HT1080 (cell line): ENCODE measurements at places on chromosomes 13 and 19.

DNA sequence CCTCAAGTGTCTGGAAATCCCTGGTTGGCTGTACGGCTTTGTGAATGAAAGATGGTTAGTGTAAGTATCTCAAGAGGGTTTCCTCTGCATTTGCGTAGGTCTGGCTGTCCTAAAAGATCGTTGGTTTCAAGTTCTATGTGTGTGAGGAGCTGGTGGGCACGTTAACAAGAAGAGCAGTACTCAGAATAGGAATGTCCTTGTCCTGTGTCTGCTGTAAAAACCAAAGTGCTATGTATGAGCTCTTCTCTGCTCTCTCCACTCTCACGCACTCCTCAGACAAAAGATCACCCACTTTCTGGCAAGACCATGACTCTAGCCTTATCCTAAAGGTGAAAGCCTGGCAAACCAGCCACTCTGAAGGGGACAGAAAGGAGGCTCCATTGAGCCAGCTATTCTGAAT, 39.1 kb downstream of the USP12 start:
- DNase-seq, result no peak

- DNase-seq, result no peak
These were observed 350.5 kb downstream of the GPC6 start for GRCh38 chr13:93577105-93577504.

GRCh38 chr13:100476963-100477362, 111.6 kb downstream of the GGACT start:
- DNase-seq, result no peak

DNA sequence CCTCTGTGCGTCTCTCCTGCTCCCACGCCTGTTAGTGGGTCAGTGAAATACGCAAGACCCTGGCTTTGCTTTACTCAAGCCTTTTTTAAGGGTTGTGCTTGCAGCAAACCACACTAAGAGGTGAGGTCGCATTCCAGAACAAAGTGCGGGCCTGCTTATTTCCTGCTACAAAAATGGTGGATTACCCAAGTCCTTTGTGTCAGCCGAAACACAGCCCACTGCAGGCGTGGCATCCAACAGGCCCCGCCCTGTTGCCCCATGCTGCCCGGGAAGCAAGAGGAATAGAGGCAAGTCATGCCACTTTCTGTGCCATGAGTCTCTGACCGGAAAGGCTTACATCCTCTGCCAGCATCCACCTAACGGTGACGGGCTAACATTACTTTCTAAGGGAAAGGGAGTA, 7.7 kb upstream of the IRS2 start:
- DNase-seq, result no peak

- no peak for DNase-seq
These were observed 113.2 kb downstream of the KCNRG start for GRCh38 chr13:50128428-50128931.

DNA sequence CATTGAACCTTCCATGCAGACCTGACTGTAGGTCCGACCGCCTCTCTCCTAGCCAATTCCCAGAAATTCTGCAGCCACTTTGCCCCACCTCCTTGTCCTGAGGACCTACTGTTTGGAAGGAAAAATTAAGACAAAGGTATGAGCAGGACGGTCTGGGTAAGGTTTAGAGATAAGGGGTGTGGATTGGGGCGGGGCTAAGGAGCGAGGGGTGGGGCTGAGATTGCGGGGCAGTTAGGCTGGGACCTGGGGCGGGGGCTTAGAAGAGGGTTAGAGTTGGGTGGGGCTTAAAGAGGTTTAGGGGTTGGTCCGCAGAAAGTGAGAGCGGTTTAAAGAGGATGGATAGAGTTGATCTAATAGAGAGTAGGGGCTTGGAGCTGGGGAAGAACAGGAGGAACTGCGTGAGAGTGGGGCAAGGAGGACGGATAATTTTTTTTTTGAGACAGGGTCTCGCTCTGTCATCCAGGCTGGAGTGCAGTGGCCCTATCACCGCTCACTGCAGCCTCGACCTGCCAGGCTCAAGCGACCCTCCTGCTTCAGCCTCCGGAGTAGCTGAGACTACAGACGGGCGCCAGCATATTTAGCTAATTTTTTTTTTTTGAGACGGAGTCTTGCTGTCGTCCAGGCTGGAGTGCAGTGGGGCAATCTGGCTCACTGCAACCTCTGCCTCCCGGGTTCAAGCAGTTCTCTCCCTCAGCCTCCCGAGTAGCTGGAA, 1.7 kb upstream of the ZNF865 start:
- DNase-seq, result no peak

DNA sequence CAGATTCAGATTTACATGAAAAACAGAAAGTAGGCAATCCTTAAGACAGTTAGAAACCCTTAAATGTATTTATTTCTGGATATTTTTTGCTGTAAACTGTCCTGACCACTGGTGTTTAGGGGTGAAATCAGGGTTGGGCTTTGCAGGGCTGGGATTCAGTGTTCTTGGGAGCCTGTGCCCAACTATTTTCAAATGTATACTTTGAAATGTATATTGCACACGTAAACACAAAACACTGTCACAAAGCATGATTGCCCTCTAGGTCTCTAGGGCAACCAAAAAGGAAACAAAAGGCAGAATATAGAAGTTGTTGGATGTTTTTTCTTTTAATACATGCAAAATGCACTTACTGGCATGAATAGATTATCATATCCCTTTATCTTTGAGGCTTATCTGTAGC, 1185.4 kb downstream of the DIAPH3 start:
- no peak for DNase-seq

- DNase-seq, result no peak
These were observed 267.3 kb downstream of the DCT start for GRCh38 chr13:94212196-94212595.
